ENCODE measurements at places on chromosomes 1 and 21.
A peak's percentile ranks its signal among the peaks of the same experiment; 100 is the strongest.

DNA sequence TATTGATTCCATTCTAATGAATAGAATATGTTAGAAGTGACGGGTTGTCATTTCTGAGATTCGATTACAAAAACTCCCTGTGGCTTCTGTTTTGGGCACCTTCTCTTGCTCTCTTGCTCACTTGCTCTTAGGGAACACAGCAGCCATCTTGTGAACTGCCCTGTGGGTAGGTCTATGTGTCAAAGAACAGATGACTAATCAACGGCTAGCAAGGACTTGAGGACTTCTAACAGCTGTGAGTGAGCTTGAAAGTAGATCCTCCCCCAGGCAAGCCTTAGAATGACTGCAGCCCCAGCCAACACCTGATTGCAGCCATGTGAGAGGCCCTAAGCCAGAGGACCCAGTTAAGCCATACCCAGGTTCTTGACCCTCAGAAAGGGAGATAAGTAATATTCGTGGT, 49.3 kb downstream of the AZIN2 start:
- DNase-seq, result peak; percentile 22

GRCh38 chr21:15071009-15071408, 6.2 kb upstream of the NRIP1 start:
- DNase-seq, result no peak

GRCh38 chr21:35699361-35699760, 361.0 kb downstream of the SETD4 start:
- DNase-seq, result no peak

GRCh38 chr1:55073187-55073916, 34.0 kb downstream of the PCSK9 start:
- peak; percentile 17 for DNase-seq

DNA sequence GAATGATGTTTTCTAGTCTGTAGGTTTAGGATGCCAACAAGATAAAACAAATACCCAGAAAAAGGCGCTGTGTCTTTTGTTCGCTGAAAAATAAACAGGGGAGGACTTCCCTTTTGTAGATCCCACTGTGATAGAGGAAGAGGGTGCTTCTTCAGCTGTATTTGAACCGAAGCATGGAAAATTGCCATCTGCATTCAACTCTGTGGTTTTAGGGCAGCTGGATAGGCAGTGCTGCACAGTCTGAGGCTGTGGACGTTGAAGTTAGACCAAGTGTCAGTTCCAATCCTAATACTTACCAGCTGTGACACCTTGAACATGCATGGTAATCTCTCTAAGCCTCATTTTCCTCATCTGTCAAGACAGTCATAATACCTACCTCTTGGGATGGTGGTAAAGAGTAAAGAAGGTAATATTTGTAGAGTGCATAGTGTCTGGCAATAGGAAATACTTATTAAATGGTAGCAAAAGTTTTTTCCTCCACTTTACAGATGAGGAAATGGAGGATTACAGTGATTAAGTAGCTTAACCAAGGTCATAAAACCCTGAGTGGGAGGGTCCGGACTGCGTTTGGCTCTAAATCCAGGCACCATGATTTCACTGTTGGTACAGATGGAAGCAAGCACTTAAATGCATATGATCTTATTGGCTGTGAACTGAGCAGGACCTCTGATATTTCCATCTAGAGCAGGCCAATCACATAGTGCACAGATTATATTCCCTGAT, 48.5 kb downstream of the UTP25 start:
- DNase-seq, result no peak

DNA sequence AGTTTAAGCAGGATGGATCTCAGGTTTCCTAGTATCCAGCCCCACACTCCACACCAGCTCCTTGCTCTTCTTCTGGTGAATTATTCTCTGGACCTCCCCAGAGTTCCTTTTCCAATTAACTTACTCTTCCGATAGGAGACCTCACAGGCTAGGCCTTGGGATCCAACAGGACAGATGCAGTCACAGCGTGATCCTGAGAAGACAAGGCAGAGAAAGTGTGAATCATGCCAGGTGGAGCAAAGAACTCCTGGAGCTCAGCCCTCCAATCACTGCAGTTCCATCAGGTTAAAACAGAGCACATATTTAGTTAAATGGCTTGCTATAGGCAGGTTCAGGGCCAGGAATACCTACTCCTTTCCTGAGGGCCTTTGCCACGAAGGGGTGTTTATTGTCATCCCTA, 34.1 kb downstream of the C8B start:
- DNase-seq, result no peak

- no peak for DNase-seq
These were observed 1.8 kb downstream of the THEM4 start for GRCh38 chr1:151907363-151908139.

GRCh38 chr1:43307458-43308158, 6.8 kb downstream of the TIE1 start:
- no peak for DNase-seq

- no peak for DNase-seq
These were observed 642 bp upstream of the ST3GAL3 start for GRCh38 chr1:43706598-43707189.

GRCh38 chr1:214429951-214430770, 121.2 kb downstream of the PTPN14 start:
- DNase-seq, result no peak

Measured in stimulated activated CD4-positive, alpha-beta T cell treated with anti-CD3 and anti-CD28 coated beads, Interleukin-15, amount 100 ng/mL, for 48 hours (primary cell).